ENCODE measurements at places on chromosomes 7 and 10.

DNA sequence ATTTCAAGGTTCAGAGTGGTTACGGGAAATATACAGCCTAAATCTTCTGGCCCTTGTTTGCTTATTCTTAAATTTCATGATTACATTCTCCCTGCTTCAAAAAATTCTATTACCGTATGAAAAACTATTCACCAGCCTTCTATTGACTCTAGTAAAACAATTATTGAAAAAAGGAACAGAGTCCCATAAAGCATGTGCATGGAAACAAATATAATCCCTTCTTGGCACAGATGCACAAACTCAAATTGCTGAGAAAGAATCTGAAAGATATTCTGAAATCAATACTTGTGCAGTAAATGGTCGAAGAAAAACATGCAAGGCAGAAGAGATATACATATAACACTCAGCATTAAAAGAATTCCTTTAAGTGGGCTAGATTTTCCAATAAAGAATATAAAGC is 83.6 kb downstream of the LRRN3 start:
- DNase-seq = no peak

GRCh38 chr10:8586504-8586903 is 532.0 kb downstream of the GATA3 start:
- DNase-seq = no peak

DNA sequence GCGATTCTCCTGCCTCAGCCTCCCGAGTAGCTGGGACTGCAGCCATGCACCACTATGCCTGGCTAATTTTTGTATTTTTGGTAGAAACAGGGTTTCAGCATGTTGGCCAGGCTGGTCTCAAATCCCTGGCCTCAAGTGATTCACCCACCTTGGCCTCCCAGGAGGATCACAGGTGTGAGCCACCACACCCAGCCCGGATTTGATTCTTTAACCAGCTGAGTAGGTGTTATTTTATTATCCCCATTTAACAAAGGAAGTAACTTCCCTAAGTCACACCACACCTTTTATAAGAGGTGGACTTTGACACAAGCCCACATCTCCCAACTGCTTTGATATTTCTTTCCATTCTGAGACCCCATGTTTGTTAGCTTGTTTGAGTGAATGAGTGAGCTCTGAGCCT is 25.0 kb downstream of the SLC25A28 start:
- DNase-seq = no peak

DNA sequence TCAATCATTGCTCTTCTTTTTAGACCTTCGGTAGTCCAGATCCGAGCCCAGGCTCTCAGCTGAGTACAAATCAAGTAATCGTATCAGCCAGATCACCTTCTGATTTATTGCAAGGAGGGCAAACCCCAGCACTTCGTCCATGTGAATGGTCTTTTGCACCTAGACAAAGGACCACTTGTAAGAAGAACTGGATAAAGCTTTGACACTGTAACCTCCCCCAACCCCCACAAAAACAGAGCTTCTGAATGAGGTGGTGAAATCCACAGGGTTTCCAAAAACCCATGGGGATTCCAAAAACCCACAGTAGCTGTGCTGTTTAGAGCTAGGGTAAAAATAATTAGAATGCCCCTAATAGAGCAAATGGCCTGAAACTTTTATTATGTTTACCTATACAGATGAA is 148.8 kb upstream of the ODAD2 start:
- DNase-seq = no peak

GRCh38 chr7:150408393-150409299 is 29.5 kb downstream of the ZNF775 start:
- no peak for DNase-seq

DNA sequence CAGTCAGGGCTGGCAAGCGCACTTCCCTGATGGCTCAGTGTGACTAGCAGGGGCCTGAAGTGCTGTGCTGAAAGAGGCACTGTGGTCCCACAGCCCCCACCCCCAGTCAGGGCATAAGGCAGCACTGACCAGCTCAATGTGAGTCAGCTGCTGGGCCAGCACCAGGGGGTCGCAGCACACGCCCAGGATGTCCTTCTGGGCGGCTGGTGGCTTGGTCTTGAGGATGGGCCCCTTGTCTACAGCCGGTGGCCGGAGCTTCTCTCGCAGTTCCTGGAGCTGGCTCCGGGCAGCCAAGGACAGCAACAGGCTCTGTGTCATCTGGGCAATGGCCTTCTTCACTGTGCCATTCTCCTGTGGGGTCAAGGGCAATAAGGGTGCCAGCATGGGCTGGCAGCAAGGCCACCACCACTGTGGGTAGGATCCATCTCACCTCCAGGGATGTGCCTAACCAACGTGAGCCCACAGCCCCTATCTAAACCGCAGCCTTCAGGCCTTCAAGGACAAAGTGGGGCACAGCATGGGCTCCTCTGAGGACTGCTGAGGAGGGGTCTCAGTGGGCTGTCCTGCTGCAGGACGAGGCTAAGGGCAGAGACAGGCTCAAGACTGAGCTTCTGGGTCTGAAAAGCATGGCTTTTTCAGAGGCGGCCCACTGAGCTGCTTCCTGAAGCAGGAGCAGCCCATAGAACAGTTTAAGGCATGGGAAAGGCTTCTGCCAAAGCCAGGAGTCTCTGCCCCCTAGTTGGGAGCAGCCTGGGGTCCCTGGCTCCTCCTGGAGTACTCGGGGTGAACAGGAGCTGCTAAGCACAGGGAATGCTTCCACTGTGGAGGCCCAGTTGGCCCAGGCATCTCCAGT is 62.5 kb downstream of the CSGALNACT2 start:
- DNase-seq = no peak

DNA sequence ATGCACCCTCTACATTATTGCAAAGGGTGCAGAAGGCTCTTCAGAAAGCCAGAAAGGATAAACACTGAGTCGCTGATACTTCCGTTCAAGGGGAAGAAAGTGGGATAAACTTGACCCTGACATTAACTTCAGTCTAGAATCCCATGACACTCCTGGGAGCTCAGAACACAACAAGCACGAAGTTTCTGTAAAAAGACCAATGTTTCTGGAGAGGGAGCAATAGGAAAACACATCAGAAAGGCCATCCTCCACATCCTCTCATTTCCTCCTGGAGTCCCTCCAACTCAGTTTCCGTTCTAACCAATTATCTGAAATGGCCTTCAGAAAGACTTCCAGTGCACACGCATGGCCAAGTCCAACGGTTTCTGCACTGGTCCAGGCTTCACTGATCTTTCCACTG is 113.5 kb downstream of the SORBS1 start:
- no peak for DNase-seq

DNA sequence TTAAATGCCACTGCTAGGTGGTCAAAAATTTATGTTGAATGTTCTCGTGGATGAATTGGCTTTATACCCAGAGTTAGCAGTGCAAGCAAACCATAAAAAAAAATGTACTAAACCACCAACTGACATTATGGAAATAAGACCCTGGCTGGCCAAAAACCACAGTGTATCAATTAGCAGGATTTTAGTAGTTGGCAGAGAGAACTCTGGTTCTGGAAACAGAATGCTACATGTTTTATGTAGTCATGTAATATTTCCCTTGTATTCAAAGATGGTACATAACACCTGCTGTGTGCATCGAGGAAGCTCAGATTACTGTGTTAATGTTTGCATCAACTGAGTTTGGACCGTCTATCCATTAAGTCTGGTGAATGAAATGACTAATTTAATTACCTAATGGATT is 618.5 kb downstream of the CCSER2 start:
- no peak for DNase-seq

- DNase-seq = no peak
These were observed 166.5 kb upstream of the RHEB start for GRCh38 chr7:151686016-151686766.

GRCh38 chr10:117878626-117879025 is 168.1 kb downstream of the RAB11FIP2 start:
- DNase-seq = no peak

- no peak for DNase-seq
These were observed 795.5 kb downstream of the TNS3 start for GRCh38 chr7:46786221-46786954.

DNA sequence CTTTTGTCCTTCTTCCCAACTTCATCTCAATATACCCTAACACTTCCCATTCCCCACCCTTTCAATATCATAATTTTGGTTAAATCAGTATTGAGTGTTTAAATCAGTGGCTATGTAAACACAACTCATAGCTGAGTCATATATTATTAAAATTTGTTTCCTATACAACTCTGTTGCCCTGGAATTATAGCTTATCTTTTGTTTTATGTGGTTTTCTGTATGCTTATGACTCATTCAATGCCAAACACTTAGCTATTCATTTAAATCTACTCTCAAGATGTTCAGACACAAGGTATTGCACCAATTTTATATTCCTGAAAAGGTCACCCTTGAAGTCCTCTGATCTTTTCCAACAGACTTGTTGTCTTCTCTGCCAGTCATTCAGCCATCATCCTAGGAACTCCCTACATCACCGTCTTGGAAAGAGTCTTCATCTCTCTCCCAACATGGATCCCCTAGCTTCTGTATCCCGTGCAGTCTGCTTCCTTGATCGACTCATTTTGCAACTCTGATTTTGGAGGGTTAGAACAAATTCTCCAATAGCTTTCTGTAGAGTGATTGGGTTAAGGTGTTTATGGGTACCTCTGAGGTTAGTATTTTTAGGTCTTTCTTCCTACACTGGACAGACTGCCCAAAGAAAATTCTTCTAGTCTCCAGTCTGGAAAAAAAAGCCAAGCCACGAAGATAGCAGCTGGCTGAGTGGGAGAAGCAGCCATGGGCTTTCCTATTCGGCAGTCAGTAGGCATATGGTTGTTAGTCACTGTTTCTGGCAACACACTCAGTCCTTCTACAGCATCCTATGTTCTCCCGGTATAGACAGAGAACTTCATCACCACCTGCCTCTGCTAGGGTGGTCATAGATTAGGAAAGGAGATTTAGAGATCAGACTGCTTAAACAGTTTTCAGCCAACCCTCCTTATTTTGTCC is 102.1 kb downstream of the CRPPA start:
- DNase-seq = no peak

DNA sequence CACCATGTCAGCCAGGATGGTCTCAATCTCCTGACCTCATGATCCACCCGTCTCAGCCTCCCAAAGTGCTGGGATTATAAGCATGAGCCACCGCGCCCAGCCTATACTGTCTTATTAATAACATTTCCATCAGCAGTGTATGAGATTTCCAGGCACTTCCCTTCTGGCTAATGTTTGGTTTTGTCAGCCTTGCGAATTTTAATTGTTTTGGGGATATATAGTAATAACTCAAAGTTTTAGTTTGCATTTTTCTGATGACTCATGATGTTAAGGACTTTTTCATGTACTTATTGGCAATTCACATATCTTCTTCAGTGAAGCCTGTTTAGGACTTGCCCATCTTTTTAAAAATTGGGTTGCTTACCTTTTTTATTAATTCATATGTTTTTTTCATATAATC is 76.0 kb downstream of the TMEM270 start:
- no peak for DNase-seq

- no peak for DNase-seq
These were observed 13.2 kb upstream of the ESYT2 start for GRCh38 chr7:158842486-158842885.

DNA sequence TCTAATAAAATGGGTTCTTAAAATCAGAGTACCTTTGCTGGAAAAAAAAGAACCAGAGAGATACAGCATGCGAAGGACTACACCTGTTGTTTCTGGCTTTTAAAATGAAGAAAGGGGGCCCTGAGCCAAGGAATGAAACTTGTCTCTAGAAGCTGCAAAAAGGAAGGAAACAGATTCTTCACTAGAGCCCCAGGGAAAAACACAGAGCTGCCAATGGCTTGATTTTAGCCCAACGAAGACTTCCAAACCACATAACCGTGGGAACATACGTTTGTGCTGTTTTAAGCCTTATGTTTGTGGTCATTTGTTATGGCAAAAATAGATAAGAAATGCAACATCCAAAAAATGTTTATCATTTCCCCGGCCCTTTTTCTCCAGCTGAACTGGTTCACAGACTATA is 780.0 kb downstream of the SORCS1 start:
- no peak for DNase-seq

GRCh38 chr10:25938405-25938804 is 4.4 kb downstream of the MYO3A start:
- DNase-seq = no peak

- no peak for DNase-seq
These were observed 24.3 kb downstream of the CTTNBP2 start for GRCh38 chr7:117848941-117849340.

DNA sequence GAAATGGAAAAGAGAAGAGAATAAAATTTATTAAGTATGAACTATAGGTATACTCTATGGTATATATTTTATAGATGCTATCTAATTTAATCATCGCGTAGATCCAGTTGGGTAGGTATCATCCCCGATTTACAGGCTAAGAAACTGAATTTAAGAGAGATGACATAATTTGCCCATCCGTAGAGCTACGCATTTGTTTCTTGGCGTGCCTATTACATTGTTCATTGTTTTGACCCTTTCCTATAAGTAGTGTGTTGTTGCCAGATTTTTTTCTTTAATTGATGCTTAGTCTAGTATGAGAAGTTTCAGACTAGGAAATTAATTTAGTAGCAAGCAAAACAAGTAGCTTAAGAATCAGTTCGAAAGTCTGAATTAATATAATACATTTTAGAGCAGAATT is 205.7 kb upstream of the NPSR1 start:
- no peak for DNase-seq

DNA sequence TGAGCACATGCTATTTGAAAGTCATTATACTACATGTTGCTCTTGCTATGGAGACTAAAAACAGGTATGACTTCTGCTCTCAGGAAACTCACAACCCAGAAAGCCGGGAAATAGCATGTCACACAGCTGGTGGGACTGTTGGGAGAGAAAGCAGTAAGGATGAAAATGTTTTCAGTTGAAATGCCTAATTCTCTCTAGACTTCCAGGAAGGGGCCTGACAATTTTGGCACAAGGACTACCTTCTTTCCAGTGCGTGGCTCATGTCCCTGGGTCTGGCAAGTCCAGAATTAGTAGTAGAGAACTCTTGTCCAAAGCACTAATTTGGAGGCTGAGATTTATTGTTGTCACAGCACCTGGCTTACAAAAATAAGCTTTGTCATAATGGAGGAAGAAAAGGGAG is 567.6 kb downstream of the LRMDA start:
- no peak for DNase-seq

DNA sequence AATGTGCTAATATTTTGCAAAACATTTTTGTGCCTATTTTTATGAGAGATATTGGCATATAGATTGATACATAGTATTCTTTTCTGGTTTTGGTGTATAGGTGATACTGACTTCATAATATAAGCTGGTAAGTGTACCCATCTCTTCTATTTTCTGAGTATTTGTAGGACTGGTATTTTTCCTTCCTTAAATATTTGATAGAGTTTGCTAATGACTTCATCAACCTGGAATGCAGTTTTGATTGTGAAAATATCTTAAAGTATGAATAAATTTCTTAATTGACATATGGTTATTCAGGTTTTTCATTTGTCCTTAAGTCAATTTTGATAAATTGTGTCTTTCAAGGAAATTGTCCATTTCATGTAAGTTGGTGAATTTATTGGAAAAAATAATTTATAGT is 6.1 kb upstream of the SCRN1 start:
- no peak for DNase-seq

GRCh38 chr7:42053834-42054233 is 183.2 kb downstream of the GLI3 start:
- DNase-seq = no peak

DNA sequence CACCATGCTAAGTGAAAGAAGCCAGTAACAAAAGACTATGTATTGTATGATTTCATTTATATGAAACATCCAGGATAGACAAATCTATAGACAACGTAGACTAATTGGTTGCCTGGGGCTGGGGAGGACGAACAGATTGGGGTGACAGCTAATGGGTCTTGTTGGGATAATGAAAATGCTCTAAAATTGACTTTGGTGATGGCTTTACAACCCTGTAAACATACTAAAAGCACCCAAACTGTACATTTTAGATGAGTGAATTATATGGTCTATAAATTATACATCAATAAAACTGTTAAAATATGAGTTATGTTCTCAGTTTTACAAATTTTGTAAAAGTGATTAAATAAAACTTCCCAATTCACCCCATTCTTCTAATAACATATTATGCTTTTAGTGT is 261.5 kb downstream of the ELMO1 start:
- DNase-seq = no peak
